ENCODE measurements at places on chromosomes 1 and 21.

GRCh38 chr1:19676438-19676922 is 11.8 kb downstream of the HTR6 start:
- no peak for DNase-seq

- DNase-seq = no peak
Observed at GRCh38 chr1:183063349-183063748, 40.1 kb downstream of the LAMC1 start.

DNA sequence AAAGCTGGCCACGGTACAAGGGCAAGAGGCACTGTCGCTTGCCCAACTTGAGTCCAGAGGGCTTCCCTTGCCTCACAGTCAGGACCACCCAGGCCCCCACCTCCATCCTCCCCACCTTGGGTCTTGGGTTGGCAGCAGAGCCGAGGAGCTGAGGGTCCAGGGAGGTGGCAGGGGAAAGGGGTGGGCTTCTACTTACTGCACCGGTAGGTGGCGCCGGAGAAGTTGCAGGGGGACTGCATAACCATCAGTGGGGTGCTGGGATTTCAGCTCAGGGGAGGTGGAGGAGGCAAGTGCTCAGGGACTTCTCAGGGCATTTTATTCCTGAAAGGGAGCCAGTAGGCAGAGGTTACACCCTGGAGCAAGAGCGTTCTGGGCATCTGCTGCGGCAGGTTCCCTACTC is 44.0 kb downstream of the TRIM62 start:
- peak; percentile 25 for DNase-seq

- DNase-seq = no peak
Observed at GRCh38 chr1:56357927-56358690, 221.3 kb downstream of the PLPP3 start.

- no peak for DNase-seq
Observed at GRCh38 chr1:178516110-178516509, 3.2 kb downstream of the TEX35 start.

DNA sequence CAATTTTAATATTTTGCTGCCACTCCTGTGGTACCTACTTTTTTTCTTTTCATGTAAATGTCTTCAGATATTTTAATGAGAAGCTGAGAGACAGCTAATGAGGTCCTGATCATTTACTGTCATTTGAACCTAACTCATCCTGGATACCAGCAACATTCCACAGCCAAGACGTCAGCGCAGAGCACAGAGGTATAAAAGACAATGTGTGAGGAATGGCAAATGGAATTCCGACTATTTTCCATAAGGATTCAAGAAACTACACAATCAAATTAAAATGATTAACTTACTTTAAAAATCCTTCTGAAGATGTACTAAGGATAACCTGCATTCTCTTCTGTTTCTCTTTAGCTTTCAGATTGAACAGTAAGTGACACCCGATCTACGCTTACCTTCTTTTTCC is 38.8 kb downstream of the HEATR1 start:
- no peak for DNase-seq

Measured in activated CD4-positive, alpha-beta T cell treated with anti-CD3 and anti-CD28 coated beads, Interleukin-2, amount 50 U/mL, for 1 hour (primary cell).